ENCODE measurements at places on chromosomes 7 and 10. TPM values are rescaled to one million over a fixed set of nuclear protein-coding genes. Genes with fewer than 3 reads are reported as not detected.

DNA sequence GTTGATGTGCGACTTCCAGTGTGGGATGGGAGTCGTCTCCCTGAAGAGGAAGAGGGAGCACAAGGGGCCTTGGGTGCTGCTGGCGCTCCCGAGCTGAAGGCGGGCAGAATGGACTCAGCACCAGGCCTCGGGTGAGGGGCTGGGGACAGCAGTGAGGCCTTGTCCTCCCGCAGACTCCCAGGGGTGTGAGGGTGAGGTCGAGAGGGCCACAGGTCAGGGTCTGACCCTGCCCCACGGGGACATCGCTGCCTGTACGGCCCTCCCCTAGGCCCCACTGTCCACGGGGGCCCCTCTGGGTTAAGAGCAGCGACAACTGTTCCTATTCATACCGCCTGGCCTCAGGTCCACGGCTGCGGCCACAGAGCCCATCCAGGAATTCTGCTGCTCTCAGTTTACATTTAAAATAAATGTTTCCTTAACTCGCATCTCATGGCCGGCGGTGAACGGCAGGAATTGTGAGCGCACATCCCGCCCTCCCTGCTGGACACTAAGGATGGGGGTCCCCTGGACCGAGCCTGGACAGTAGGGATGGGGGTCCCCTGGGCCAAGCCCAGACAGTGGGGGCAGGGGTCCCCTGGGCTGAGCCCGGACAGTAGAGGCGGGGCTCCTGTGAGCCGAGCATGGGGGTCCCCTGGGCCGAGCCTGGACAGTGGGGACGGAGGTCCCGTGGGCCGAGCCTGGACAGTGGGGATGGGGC is 61.7 kb downstream of the PDGFA start:
- no peak overlapping the region for H3K27ac ChIP-seq
- no peaks in the 10 kb centered on the region for H3K36me3 ChIP-seq
- peaks cover 10% of the 10 kb centered on the region for H3K4me1 ChIP-seq
- H3K27me3 ChIP-seq, result no peaks in the 10 kb centered on the region

DNA sequence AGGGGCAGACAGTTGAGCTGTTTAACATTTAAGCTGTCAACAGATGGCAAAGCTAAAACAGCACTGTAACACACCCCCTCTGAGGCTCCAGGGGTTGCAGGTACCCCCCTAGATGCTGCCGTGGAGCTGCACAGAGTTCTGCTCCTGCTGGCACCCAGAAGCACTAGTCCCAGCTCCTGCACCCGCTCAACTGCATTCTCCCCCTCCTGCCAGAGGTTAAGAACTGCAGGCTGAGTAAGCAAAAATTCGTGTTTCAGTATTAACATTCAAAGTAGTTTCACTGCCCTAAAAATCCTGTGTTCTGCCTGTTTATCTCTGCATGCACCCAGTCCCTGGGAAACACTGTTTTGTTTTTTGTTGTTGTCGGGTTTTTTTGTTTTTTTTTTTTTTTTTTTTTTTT is 790.8 kb upstream of the KCND2 start:
- no peaks in the 10 kb centered on the region for H3K4me1 ChIP-seq
- DNase-seq, result peak; percentile 22
- no peaks in the 10 kb centered on the region for H3K36me3 ChIP-seq
- no peak overlapping the region for H3K27ac ChIP-seq

DNA sequence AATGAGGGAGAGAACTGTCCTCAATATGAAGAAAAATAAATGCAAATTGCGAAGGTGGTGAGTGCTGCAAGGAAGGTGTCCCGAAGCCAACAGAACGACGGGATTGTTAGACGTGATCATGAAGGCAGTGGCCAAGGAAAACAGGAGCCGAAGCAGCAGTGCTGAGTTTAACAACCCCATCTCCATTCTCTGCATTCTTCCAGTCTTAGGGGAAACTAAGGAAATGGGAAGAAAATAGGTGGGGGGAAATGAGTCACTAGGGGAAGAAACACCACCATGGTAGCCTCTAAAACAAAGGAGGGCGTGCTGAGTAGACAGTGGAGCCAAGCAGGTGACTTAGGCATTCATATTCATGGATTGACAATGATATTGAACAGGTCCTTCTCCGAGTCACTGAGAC is 192.2 kb upstream of the AKR1E2 start:
- H3K27ac ChIP-seq, result no peak overlapping the region
- no peaks in the 10 kb centered on the region for H3K27me3 ChIP-seq
- H3K4me3 ChIP-seq, result no peak overlapping the region
- H3K36me3 ChIP-seq, result no peaks in the 10 kb centered on the region

- H3K36me3 ChIP-seq, result no peaks in the 10 kb centered on the region
- no peak overlapping the region for H3K4me3 ChIP-seq
- H3K4me1 ChIP-seq, result no peaks in the 10 kb centered on the region
- H3K27me3 ChIP-seq, result no peaks in the 10 kb centered on the region
Observed at GRCh38 chr7:72030994-72031667, 381.0 kb downstream of the CALN1 start.

- DNase-seq, result no peak
- no peaks in the 10 kb centered on the region for H3K27me3 ChIP-seq
- H3K36me3 ChIP-seq, result no peaks in the 10 kb centered on the region
- H3K4me1 ChIP-seq, result no peaks in the 10 kb centered on the region
- no peak overlapping the region for H3K27ac ChIP-seq
Observed at GRCh38 chr10:80275135-80275498, 14.3 kb downstream of the MAT1A start.

The LIPF gene
- 0.07 TPM for polyA plus RNA-seq
